AG08395 (cell line): ENCODE measurements at places on chromosomes 5 and 9.

DNA sequence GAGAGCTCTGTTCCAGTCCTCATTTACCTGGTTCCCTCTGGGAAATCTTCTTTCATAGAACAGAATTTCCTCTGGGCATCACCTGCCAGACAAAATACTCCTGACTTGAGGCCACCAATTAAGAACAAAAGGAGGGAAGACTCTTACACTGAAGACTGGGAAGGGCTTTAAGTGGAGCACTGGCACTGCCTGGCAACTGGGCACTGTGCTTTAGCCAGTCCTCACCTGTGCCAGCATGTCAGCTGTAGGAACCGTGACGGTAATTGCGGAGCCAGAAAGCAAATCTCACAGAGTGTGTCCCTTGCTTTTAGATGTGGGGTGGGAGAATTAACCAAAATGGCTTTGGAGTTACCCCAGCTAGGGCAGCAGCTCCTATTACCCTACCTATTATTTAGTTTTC lies 40.6 kb downstream of the FAM219A start:
- DNase-seq = no peak

DNA sequence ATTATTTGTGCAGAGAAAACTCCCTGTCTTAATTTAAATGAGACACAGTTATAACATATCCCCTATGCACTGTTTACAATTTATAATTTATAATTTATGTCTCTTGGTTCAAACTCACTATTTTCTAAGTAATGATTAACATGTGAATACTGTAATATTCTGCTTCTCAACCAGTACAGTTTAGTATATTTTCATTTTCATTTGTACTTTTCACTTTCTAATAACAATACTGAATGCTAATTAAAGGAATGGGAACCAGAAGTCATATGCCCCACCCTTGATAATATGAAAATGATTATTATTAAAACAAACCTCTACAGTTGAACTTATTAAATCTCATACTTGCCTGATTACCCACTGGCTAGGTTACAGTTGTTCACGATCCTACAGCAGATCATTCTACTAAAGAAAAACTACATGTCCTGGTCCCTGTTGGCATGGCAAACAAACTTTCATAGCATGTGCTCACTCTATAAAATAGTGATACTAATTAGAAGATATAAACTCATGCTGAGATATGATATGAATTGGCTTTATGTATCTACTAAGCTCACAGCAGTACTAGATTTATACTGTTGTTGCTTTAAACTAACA lies 66.4 kb downstream of the POU5F2 start:
- DNase-seq = no peak

DNA sequence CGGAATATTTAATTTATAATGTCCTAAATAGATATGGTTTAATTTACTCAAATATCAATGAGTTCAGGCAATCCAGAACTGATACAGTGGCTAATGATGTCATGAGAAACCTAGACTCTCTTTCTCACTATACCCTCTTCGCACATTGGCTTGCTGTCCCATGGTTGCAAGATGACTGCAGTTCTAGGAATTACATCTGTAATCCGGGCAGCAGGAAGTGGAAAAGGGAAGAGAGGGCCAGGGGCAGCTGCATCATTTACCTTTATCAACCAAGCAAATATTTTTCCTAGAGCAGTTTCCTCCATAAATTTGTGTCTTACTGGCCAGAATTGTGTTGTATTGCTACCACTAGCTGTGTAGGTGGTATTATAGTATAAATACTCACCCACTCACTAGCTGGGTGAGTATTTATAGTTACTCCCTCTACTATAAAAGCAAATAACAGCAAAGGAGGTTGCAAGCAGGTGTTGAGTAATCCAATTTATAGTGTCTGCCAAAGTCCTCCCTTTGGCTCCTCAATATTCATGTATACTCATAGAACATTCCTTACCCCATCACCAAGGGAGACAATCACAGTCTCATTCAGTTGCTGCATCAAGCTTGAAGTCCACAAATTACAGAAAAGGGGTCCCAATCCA lies 168.8 kb downstream of the DROSHA start:
- DNase-seq = peak; percentile 20

DNA sequence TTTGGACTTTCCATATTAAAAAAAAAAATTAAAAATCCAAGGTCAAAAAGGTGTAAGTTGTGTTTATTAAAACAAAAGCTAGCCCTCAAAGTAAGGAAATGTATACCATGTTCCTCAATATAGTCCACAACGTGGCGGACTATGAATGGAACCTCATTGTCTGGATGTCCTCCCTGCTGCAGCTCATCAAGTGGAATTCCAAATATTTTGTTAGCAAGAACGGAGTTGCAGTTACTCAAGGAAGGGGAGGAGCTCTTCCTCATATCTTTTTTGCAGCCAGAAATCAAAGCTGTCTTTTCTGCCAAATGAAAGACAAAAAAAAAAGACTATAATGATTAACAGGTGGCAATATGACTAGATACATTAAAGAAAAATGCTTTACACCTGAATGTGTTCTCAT lies 14.0 kb downstream of the FAM13B start:
- DNase-seq = peak; percentile 15

GRCh38 chr9:95273369-95274022 lies 44.0 kb downstream of the FANCC start:
- no peak for DNase-seq

DNA sequence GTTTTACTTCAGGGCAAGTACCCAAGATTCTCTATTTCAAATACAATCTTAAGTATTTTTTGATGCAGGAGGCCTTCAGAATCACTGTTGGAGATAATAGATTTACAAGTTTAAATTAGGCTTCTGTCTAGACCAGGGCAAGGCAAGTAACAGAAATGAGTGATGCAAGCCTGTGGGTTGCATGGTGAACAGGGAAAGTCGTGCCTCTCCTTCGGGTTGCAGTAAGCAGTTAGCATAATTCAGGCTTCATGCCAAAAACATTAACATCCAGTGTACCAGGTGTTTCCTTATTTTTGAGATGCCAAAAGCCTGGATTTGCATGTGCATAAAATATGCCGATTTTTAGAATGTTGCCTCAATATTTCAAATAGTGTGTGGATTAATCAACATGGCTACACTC lies 369.0 kb downstream of the CAAP1 start:
- no peak for DNase-seq

DNA sequence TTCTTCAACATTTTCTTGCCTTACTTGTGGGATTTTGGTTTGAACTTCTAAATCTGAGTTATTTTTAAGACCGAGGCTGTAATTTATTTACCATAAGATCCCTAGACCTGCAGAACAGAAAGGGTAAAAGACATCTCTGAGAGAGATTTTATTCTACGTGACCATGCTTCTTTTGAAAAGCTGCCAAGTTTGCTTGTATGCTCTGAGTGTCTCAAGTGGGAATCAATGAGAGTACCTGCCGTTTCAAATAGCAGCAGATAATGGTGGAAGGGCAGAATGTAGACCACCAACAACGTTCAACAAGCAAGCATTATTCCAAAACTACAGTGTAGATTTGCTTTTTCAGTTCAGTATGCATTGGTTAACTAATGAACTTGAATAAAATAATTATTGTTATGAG lies 108.6 kb upstream of the MINAR2 start:
- DNase-seq = no peak

DNA sequence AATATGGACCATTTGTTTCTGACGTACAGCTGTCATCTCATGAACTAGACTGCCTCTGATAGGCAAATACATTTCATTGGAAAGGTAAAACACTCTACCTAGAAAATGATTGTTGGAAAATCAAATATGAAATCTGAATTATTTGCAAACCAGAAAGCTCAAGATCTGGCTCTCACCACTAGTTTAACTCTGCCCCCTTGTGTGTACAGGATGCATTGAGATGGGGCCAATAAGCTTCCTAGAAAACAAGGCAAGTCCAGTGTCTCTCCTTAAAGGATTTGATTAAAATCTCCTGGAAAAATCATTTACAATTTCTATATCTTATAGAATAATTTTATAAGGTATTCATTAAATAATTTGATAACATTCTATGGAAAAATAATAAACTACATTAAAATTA lies 311.9 kb upstream of the ANKH start:
- DNase-seq = no peak

- DNase-seq = no peak
Measured at GRCh38 chr5:179153341-179153901, 93.2 kb downstream of the ZNF354C start.

GRCh38 chr9:130565792-130566191 lies 13.6 kb upstream of the FUBP3 start:
- DNase-seq = peak; percentile 37

DNA sequence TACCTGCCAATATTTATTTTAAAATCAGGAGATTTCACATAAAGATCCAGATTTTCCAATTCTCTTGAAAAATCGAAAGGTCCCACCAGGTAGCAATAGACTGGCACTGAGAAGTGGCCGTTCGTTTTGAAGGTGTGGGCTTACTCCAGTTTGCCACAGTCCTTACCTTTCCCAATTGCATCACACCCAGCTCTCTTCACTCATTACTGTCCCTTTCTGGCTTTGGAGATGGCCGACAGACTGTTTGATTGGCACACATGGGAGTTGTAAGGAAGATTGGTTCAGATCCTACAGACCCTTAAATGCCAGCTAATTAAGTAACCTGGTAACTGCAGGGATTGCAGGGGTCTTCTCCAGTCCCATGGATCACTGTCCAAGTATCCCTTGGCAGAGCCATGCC lies 68.7 kb upstream of the LARP1 start:
- DNase-seq = no peak

GRCh38 chr9:129347316-129348120 lies 169.5 kb upstream of the IER5L start:
- DNase-seq = peak; percentile 73

- DNase-seq = no peak
Measured at GRCh38 chr9:35193762-35194161, 32.0 kb downstream of the UNC13B start.

- DNase-seq = no peak
Measured at GRCh38 chr5:37859805-37860204, 20.0 kb upstream of the GDNF start.

- peak; percentile 64 for DNase-seq
Measured at GRCh38 chr9:81490605-81491331, 198.6 kb downstream of the TLE1 start.
